T47D (cell line): ENCODE measurements at places on chromosomes 4 and X.

- DNase-seq, result no peak
These were observed 229.6 kb downstream of the PRDM5 start for GRCh38 chr4:120692964-120693363.

- DNase-seq, result no peak
These were observed 1504.8 kb downstream of the C4orf33 start for GRCh38 chr4:130600706-130601105.

- DNase-seq, result no peak
These were observed 46.5 kb upstream of the FAT4 start for GRCh38 chr4:125268068-125268755.

DNA sequence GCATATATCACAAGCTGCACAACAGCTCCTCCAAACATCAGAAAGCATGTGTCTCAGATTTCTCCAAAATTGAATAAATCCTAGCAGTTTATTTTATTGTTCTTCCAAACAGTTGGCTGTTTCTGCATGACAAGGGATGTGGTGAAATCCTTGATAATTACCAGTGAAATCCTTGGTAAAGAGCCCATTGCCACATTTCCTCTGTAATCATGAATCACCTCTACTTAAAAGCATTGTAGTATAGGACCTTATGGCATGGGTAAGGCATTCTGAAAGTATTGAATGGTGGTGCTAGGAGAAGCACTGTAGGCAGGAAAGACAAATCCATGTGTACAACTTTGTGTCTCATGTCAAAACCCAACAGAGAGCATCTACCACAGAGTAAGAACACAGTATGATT, 135.8 kb upstream of the NDST3 start:
- DNase-seq, result no peak

- no peak for DNase-seq
These were observed 547.0 kb downstream of the STIM2 start for GRCh38 chr4:27407616-27408015.

- DNase-seq, result no peak
These were observed 33.5 kb upstream of the SCRG1 start for GRCh38 chr4:173432430-173432829.

- no peak for DNase-seq
These were observed 56.2 kb downstream of the RTL9 start for GRCh38 chrX:110414679-110415439.

DNA sequence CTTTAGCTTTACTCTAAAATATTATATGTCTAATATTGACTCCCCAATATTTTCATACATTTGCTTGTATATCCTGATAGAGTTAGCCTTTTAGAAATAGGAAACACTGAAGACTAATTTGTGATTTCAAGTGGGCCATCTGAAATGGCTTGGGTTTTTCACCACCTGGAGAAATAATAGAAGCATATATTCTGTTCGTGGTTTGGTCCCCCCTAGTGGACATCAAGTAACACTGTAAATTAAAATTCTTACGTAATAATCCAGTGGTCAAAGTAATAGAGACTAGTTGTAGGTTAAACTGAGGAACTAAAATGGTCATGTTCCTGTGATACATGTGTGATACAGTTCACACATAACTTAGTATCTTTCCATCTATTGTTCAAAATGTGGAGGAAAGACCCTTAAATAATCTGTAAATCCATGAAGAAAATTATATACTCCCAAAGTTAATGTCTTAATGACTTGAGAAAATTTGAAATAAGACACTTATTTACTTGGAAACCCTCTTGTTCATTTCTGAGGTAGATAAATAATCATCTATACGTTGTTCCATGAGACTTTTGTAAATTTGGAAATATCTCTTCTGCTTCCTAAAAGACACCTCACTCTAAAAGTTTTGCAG, 79.8 kb upstream of the SMARCAD1 start:
- DNase-seq, result peak; percentile 4

- no peak for DNase-seq
These were observed 2.7 kb upstream of the NALF2 start for GRCh38 chrX:69501429-69501828.

DNA sequence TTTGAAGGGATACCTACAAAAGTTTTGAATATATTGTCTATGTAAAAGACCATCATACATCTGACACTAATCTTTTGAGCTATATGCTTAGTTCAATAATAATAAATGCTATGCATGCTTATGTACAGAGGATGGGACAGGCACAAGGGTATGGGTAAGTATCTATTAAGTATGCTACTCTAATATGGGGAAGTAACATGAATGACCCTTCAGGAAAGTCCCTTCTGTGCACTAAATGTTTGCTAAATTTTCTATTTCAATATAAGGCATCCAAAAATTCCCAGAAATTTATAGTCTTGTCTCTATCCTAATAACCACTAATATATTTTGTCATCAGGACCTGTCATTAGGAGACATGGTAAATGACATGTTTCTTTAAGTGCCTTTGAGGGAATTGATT, 19.0 kb downstream of the ATP8A1 start:
- DNase-seq, result no peak

DNA sequence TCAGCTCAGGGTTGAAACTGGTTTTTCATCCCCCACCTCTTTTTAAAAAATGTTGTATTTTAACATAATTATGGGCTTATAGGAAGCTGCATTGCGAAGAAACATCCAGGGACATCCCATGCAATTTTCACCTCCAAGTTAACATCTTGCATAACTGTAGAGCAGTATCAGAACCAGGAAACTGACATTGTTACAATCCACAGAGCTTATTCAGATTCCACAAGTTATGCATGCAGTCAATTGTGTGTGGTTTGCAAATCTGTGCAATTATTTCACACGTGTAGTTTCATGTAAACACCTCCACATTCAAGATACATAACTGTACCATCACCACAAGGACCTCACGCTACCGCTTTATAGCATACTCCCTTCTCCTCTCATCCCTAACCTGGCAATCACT, 97.5 kb upstream of the GATB start:
- no peak for DNase-seq

DNA sequence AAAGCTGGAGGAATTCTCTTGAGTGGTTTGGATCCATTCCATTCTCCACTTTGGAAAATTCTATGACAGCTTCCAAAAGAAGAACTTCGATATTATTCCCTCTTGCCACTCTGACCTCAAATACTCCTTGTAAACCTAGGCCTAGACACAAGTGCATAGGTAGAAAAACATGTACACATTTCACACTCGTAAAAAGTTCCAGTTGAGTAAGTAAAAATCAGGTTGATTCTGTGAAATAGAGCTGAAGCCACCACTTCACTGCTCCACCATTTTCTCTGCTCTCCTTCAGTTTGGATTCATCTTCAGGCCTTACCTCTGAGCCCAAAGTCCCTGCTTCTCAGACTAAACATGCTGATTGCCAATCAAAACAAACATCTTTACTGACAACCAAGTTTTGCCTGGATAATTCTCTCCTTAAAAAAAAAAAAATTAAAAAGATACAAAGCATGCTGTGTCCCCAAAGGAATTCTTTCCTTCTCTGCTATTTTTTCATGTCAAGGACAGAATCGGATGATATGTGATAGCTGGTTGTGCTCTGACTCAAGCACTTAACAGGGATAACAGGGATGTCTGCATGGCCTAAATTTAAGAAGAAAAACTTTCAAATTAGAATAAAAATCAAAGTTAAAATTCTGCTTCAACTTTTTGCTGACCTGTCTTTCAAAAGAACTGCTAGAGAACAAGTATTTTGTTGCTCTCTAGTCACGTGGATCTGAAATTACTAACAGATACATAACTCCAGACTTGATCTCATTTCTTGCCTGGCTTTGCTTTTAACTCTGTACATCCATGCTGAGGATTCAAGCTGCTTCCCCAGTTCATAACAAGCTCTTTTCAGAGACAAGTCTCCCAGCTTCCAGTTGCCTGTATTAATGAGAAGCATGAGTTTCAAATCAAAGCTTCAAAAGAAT, 420.9 kb upstream of the INTU start:
- no peak for DNase-seq

DNA sequence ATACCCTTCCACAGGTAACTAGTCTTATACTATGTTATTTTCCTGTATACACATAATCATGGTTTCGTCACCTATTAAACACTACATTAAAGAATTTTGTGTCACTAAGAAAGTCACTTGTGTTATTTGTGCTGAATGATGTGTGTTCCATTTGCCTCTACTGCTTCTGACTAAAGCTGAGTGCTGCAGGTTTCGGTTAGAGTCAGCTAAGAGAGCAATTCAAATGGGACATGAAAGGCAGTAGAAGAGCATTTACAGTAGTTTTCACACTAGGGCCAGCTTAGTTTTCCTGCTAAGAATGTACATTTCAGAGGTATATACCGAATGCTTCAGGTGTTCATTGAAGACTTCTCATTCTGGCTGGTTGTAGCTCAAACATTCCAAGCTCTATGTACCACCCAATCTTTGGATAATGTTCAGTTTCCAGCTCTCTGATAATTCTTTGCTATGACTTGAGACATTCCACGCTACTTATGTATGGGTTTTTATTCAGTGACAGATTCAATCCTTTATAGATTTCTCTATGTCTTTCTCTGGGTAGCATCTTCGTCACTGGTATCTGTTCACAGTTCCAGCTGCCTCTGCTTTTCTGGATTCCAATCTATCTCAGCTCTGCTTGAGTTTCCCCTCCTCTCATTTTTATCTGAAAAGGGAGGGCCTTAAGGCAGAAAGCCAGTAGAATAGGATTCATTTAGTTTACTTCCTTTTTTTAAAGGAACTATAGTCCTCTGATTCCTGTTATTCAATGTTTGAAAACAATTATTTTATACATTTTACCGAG, 164.4 kb downstream of the CXXC4 start:
- DNase-seq, result no peak

DNA sequence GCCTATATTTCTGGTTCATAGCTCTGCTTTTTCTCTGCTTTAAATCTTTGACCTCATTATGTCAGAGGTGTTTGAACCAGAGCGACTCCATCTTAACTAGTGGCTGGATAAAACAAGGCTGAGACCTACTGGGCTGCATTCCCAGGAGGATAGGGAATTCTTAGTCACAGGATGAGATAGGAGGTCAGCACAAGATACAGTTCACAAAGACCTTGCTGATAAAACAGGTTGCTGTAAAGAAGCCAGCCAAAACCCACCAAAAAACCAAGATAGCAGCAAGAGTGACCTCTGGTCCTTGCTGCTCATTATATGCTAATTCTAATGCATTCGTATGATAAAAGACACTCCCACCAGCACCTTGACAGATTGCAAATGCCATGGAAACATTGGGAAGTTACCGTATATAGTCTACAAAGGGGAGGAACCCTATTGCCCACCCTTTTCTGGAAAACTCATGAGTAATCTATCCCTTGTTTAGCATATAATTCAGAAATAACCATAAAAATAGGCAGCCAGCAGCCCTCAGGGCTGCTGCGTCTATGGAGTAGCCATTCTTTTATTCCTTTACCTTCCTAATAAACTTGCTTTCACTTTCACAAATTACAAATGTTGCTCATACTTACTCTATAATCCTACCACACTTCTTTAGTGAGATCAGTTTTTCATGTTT, 193.9 kb downstream of the NAF1 start:
- no peak for DNase-seq

DNA sequence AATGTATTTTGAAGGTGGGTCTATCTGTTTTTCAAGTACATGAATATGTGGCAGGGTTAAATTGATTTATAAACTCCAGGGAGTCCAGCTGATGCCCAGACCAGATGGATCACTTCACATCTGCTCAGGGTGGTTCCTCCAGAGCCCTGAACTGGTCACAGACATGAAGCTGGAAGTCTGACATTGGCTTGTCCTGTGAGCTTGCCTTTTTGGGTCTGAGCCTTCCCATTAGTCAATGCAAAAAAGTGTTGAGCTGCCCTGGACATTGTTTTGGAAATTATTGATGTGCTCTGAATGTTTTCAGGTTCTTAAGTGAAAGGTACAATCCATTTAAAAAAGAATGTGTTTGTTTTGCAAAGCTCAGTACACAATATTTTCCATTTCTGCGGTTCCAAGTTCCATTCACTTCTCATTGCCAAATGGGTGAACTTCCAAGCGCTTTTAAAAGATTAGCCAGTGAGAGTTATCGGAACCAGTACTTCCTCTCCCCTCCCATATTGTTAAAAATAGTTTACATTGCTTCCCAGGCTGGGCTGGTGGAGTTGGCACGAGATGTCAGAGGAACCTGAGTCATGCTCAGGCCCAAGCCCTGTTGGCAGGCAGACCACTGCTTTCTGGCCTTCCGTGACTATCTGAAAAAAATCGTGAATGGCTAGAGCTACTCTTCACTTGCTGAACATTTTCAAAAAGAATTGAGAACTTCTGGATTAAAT, 52.1 kb downstream of the PDGFRA start:
- DNase-seq, result no peak

DNA sequence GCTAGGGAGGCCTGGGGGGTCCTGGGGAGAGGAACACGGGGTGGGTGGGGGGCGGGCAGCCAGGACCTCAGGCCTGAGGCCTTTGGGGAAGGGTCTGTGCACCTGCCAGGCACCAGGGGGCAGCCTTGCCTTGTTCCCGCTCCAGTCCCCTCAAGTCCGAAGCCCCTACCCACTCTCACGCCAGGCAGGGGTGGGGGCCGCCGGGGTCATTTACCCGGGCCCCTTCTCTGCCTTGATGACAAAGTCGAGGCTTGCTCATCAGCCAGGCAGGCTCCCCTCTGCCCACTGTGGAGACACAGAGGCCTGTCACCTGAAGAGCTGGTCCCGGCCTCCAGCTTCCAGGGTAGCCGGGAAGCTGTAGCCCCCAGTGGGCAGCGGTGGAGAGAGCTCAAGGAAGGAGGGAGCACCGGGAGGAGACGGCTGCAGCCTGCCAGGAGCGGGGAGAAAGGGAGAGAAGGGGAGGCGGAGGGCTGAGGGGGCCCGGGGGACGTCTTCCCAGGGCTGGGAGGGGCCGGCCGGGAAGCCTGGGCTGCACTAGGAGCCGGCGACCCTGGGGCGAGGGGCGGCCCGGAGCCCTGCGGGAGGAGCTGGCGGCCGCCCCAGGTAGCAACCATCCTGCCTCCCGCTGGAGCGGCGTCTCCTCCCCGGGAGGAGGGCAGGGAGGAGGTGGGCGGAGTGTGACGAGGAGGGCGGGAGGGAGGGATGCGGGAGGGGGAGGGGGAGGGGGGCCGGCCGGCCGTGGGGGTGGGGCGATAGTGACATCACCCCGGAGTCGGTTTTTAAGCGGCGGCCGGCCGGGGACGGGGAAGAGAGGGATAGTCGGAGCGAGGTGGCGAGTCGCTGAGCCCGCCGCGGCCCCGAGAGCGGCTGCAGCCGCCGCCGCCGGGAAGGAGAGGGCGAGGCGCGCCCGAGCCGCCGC, at the start of gene SLC6A8:
SLC6A8 (plus strand) TSS at position 806 of the 919 bp plus-strand sequence. CDS start 649 bp downstream, outside the sequence.
- DNase-seq, result peak; percentile 73

- DNase-seq, result peak; percentile 47
These were observed 306.7 kb upstream of the MAOA start for GRCh38 chrX:43349363-43349762.
